ENCODE measurements at places on chromosomes 5 and 9. TPM values are rescaled to one million over a fixed set of nuclear protein-coding genes. Genes with fewer than 3 reads are reported as not detected.

Gene OTP
- total RNA-seq = not detected

Gene MAT2B
- 70.8 TPM for total RNA-seq

Gene RAD17
- 17.9 TPM for total RNA-seq

Gene TAF11L8
- total RNA-seq = not detected

Gene FBP1
- total RNA-seq = 10.7 TPM

Gene BASP1
- 168 TPM for total RNA-seq

Gene PCDHGA6
- 5.0 TPM for total RNA-seq

Gene BARX1
- not detected for total RNA-seq

Gene NUTM2F
- not detected for total RNA-seq

Gene KCNV2
- not detected for total RNA-seq

Gene SSBP2
- 21.7 TPM for total RNA-seq

Gene MRPS27
- total RNA-seq = 55.5 TPM

Gene NEUROG1
- not detected for total RNA-seq

Gene CACNA1B
- not detected for total RNA-seq

Gene PCDHB7
- 0.97 TPM for total RNA-seq

Gene GARIN3
- total RNA-seq = not detected

Gene ARL14EPL
- 2.9 TPM for total RNA-seq

Gene PHF24
- total RNA-seq = 0.26 TPM

Gene MEGF10
- total RNA-seq = 0.82 TPM

Gene GPSM1
- 19.0 TPM for total RNA-seq

Gene HINT2
- total RNA-seq = 20.1 TPM

Gene IQGAP2
- 77.7 TPM for total RNA-seq

Gene PRSS3
- not detected for total RNA-seq

Gene ZNF366
- 10.3 TPM for total RNA-seq

Gene CLK4
- 93.4 TPM for total RNA-seq

Gene NSD1
- 70.4 TPM for total RNA-seq

Gene GADD45G
- 3.6 TPM for total RNA-seq

Gene MED22
- 28.2 TPM for total RNA-seq

Gene SAPCD2
- total RNA-seq = 2.4 TPM

Gene NFIL3
- total RNA-seq = 15.5 TPM

Gene MCC
- 17.6 TPM for total RNA-seq

Gene PLPP7
- 2.3 TPM for total RNA-seq

Gene FAM153A
- 74.6 TPM for total RNA-seq

Gene KCTD16
- 0.09 TPM for total RNA-seq

Gene NUDT2
- total RNA-seq = 12.6 TPM

Gene LRRC19
- not detected for total RNA-seq

Gene SLC45A2
- not detected for total RNA-seq

Gene ENHO
- total RNA-seq = 0.46 TPM

Gene ERBIN
- 112 TPM for total RNA-seq

Gene IFNK
- not detected for total RNA-seq

Gene IL3
- not detected for total RNA-seq

Gene RC3H2
- total RNA-seq = 78.7 TPM
